Left lung (tissue), 14 donors: ENCODE measurements at places on chromosomes 16 and 17.

GRCh38 chr17:73340093-73340596 lies 28.3 kb upstream of the CDC42EP4 start:
- peak; percentile 56 for DNase-seq

DNA sequence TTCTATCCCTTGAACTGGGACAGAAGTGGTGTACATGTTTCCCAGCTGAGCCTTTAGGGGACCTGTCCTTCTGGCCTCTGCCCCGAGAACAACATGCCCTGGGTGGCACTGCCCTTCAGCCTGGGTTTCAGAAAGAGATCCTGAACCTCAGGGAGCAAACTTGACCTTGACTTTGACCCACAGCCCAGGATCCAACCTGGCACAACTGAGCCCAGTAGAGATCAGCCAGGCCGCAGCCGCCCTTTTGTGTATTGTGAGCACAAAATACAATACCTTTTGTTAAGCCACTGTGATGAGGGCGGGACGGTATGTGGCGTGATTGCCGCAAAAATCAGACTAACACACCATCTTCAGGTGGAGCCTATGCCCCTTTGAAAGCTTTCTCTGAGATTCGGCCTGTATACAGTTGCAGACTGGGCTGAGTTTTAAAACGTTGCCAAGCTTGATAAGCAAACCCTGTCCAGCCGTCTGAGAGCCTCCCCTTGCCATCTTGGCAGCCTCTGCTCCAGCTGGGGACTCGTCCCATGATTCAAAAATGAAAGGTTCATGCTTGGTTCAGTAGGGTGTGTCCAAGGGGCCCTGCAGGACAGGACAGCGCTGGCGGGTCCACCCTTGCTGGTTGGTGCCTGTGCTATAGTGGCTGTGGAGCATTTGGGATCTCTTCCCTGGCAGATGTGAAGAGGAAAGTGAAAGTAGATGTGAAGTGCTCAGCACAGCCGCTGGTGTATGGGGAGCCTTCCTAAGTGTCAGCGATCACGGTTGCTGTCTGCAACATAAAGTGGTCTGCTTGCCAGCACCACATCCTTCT lies 40.3 kb downstream of the FOXL1 start:
- no peak for DNase-seq

DNA sequence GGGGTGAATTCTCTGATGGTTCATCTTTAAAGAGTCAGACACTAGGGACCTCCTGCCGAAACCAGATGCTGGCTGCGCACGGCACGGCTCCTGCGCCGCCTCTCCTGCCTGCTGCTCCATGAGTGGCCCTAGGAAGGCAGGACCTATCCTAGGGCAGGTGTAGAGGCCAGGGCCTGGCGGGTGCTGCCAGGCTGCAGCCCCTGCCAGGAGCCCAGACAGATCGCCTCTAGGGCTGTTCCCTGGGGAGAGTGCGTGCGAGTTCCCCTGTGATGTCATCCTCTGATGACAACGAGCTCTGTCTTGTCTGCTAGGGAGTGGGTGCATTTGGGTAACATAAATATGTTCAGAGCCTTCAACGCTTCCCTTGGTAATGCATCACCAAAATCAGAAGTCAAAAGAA lies 23.9 kb downstream of the SLC38A10 start:
- no peak for DNase-seq

GRCh38 chr17:40350689-40351358 lies 13.7 kb downstream of the GJD3 start:
- DNase-seq = peak; percentile 47

- no peak for DNase-seq
These were observed 11.6 kb upstream of the TMEM100 start for GRCh38 chr17:55734128-55734781.

DNA sequence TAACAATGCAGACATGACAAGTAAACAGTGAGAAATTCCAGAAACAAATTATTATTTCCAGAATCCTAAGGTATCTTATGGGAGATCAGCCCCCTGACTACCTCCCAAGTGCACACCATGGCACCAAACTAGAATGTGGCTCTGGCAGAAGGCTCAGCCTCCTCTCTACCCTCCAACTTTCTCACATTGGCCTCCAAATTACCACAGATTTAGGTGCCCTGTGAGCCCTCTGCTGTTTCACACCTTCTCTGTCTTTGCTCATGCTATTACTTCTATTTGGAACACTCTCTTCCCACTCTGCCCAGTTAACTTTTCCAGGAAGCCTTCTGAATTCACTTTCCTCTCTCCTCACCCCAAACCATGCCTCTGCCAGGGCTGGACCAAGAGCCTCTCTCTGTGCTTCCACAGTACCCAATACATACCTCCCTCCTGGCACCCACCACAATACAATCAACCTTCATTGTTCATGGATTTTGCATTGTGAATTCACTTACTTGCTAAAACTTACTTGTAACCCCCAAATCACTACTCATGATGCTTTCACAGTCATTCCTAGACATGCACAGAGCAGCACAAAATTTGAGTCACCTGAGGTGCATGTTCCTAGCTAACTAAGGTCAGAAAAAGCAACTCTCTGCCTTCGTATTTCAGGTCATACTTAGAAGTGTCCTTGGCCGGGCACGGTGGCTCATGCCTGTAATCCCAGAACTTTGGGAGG lies 31.4 kb downstream of the SMG6 start:
- DNase-seq = no peak

- no peak for DNase-seq
These were observed 1.3 kb downstream of the TUBB3 start for GRCh38 chr16:89924297-89924924.

GRCh38 chr16:82011199-82011641 lies at the start of gene SDR42E1:
TSS of gene SDR42E1 (minus strand) at chr16:82011470. CDS start at chr16:82000858, 10,612 bp downstream.
- peak; percentile 87 for DNase-seq

- no peak for DNase-seq
These were observed 83.2 kb downstream of the CDK5R1 start for GRCh38 chr17:32570081-32570396.

DNA sequence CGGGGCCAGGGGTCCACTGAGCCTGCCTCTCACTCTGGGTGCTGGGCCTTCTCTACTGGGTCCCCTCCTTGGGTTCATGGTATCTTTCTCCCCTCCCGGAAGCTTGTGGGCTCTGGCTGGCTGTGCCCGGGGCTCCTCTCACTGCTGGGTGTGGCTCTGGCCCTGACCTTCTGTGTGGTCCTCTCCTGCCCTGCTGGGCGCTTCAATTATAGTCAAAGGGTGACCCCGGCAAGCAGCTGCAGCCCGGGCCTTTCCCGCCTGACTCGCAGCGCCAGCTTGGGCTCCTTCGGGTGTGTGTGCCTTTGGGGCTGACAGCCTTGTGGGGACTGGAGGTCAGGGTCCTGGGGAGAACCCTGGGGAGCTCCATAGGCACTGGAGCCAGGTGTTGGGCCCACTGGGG lies 54.2 kb upstream of the PVALEF start:
- no peak for DNase-seq

DNA sequence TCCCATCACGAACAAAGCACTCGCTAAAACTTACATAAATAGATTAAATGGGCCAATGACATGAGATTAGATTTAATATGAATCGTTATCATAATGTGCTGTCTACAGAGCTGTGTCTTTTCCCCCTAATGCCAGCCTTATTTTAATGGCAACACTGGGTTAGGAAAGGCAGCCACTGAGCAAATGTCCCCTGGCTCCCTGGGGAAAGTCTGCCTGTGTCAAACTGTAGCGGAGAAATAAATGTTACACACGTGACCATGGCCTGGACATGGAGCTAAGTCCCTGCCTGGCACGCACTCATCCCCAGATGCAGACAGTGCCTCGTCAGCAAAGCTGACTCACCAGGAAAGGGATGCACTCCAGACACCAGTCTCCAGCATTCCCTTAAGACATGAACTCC lies 61.3 kb upstream of the SDK2 start:
- peak; percentile 31 for DNase-seq

GRCh38 chr17:17314501-17315071 lies 11.4 kb downstream of the NT5M start:
- DNase-seq = no peak

DNA sequence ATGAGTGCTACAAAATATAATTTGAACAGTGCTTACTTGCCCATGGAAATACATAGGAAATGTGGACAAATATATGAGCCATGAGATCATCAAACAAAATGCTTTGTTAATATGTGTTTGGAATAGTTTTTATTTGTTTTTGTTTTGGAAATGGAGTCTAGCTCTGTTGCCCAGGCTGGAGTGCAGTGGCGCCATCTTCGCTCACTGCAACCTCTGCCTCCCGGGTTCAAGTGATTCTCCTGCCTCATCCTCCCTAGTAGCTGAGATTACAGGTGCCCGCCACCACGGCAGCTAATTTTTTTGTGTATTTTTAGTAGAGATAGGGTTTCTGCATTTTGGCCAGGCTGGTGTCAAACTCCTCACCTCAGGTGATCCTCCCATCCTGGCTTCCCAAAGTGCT lies 2.8 kb downstream of the CNEP1R1 start:
- DNase-seq = no peak

GRCh38 chr16:79535130-79535529 lies 65.4 kb downstream of the MAF start:
- no peak for DNase-seq

GRCh38 chr16:48535831-48536613 lies 74.0 kb downstream of the N4BP1 start:
- peak; percentile 85 for DNase-seq

- no peak for DNase-seq
These were observed 6.3 kb downstream of the XYLT2 start for GRCh38 chr17:50352072-50352692.

- DNase-seq = no peak
These were observed 1.4 kb upstream of the PITPNA start for GRCh38 chr17:1563786-1564613.

- no peak for DNase-seq
These were observed 6.7 kb upstream of the TPPP3 start for GRCh38 chr16:67399749-67400704.

DNA sequence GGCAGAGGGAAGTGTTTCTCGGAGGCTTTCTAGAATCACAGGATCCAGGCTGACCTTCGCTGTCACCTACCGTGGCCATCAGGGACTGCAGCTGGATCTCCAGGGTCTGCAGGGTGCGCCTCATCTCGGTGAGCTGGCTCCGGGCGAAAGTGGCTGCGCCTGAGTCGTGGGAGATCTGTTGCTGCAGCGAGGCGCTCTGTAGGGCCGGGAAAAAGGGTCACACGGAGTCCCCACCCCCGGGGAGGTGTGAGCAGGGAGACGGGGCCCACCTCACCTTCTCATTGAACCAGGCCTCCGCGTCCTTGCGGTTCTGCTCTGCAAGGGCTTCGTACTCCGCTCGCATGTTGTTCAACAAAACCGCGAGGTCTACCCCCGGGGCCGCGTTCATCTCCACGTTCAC lies 2.9 kb downstream of the KRT28 start:
- no peak for DNase-seq

DNA sequence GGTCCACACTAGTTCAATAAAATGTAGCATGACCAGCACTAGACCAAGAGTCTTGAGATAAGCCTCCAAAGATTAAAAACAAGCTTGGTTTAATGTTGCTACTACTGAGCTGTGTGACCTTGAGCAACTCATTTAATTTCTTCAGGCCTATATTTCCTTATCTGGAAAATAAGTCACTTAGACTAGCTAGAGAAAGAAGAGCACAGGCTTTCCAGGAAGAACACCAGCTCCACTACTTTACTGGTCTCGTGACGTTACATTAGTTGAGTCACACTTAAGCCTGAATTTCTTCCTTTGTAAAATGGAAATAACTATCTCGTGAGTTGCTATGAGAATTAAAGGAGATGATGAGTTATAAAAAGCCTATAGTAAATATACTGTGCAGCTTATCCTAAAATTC lies 5.4 kb downstream of the HELZ start:
- no peak for DNase-seq

GRCh38 chr16:9327253-9327652 lies 235.8 kb downstream of the HAPSTR1 start:
- DNase-seq = no peak

DNA sequence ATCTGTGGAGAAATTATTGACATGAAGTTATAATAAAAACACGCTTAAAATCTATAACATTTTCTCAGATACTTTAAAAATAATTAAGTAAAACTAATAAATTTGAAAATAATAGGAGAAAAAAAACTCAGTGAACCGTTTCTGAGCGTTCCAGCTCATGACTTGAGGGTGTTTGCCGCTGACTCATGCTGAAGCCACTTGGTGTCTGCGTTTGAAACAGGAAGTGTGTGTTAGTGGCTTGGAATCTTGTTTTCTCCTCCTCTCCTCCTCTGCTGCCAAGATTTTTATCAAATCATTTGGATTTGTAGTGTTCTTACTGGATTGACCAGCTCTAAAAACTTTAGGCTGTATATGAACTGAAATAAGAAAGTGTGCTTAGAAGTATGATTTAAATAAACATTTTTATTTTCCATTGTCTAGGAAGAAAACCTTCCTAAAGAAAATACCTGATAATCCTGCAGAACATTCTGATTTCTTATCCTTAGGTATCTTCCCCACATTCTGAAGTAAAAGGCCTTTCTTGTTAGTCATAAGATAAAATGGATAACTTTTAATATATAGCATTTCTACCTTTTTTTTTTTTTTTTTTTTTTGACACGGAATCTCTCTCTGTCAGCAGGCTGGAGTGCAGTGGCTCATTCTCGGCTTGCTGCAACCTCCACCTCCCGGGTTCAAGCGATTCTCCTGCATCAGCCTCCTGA lies 30.8 kb downstream of the USP10 start:
- peak; percentile 78 for DNase-seq

DNA sequence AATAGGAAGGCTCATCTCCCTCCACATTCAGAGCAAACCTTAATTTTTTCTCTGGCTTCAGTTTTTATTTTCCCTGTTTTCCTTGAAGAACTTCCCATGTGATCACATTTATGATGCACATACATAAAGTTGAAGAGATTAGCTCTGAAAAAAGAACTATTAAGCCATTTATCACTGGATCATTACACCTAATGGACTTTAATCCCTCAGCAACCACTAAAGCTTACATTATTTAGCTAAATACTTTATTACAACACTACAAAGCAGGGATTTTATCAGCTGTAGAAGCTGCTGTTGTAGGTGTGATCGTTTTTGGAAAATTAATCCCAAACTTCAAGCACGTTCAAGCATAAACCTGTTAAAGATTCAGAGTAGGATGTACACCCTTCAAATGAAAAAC lies 21.1 kb downstream of the SMYD4 start:
- no peak for DNase-seq

GRCh38 chr16:27149986-27150385 lies 53.3 kb upstream of the KDM8 start:
- DNase-seq = no peak

- DNase-seq = no peak
These were observed 115.2 kb downstream of the COPRS start for GRCh38 chr17:31743797-31744196.

- DNase-seq = peak; percentile 83
These were observed 19.2 kb downstream of the ARHGAP27 start for GRCh38 chr17:45413498-45413923.

GRCh38 chr16:25066426-25066746 lies 45.2 kb upstream of the LCMT1 start:
- DNase-seq = no peak

DNA sequence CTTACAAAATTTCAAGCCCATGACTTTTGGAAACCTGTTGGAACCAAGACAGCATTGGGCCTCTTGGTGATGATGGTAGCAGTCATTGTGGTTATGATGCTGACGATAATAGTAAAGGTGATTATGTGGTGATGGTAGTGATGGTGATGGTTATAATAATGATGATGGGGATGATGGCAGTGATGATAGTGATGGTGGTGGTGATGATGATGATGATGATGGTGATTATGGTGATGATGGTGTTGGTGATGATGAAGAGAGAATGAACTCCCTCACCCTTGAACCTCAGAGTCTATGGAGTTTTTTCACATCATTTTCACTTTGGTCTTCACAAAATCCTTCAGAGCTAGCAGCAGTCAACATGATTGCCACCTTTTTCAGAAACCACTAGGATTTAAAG lies 105.3 kb upstream of the ASIC2 start:
- no peak for DNase-seq

- DNase-seq = no peak
These were observed 57.9 kb upstream of the TNRC6A start for GRCh38 chr16:24671455-24671954.

- DNase-seq = no peak
These were observed 4.1 kb downstream of the SLC7A6OS start for GRCh38 chr16:68306633-68307032.
